Bronchus fibroblast of lung (primary cell): ENCODE measurements at places on chromosomes 5 and 9. TPM values are rescaled to one million over a fixed set of nuclear protein-coding genes. Genes with fewer than 3 reads are reported as not detected.

TIMD4 gene
- not detected in 2 replicates for total RNA-seq

CYSRT1 gene
- 0.74 and 1.2 TPM in 2 replicates for total RNA-seq

CEP120 gene
- total RNA-seq = 11.9 and 15.8 TPM in 2 replicates

LMBRD2 gene
- 3.6 and 4.5 TPM in 2 replicates for total RNA-seq
